ENCODE measurements at places on chromosomes 2 and 18.

DNA sequence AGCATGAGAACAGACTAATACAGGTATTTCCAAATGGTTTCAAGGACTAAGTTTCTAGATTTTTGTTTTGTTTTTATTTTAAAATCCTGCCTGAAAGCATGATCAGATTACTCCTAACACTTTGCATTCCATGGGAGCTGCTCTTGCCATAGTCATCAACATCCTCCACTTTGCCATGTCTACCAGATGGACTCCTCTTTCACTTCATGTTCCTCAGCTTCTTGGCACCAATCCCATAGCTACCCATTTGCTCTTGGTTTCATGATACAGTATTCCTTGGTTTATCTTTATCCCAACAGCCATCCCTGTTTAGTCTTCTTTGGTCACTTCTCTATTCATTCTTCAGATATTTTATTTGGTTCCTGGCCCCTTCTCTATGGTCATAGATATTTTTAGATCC lies 154.2 kb upstream of the CCDC195 start:
- no peak for DNase-seq

GRCh38 chr2:207153266-207153975 lies 12.3 kb downstream of the KLF7 start:
- DNase-seq = no peak

- DNase-seq = no peak
These were observed 456.2 kb downstream of the PARD3B start for GRCh38 chr2:205001300-205001966.

GRCh38 chr18:74698881-74699280 lies 101.2 kb downstream of the ZNF407 start:
- no peak for DNase-seq

- DNase-seq = no peak
These were observed 26.8 kb downstream of the MOGAT1 start for GRCh38 chr2:222698276-222698675.

- no peak for DNase-seq
These were observed 1024.2 kb upstream of the ACVR2A start for GRCh38 chr2:146820672-146821071.

- DNase-seq = no peak
These were observed 56.0 kb downstream of the CYBRD1 start for GRCh38 chr2:171578127-171578803.

DNA sequence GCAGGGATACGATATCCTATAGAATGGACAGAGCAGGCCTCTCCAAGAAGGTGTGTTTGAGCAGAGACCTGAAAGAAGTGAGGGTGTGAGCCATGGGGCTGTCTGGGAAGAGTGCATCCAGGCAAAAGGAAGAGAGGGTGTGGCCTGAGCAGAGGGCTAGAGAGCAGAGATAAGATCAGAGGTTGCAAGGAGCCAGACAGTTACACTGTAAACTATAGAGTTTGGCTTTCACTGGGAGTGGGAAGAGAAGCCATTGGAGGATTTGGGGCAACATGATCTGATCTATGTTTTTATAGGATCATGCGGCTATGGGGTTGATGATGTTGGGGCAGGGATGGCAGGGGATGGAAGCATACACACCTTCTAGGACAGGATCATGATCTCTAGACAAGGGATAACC lies 124.1 kb upstream of the MAP3K20 start:
- no peak for DNase-seq

- DNase-seq = no peak
These were observed 70.2 kb downstream of the SPTBN1 start for GRCh38 chr2:54526226-54526879.

DNA sequence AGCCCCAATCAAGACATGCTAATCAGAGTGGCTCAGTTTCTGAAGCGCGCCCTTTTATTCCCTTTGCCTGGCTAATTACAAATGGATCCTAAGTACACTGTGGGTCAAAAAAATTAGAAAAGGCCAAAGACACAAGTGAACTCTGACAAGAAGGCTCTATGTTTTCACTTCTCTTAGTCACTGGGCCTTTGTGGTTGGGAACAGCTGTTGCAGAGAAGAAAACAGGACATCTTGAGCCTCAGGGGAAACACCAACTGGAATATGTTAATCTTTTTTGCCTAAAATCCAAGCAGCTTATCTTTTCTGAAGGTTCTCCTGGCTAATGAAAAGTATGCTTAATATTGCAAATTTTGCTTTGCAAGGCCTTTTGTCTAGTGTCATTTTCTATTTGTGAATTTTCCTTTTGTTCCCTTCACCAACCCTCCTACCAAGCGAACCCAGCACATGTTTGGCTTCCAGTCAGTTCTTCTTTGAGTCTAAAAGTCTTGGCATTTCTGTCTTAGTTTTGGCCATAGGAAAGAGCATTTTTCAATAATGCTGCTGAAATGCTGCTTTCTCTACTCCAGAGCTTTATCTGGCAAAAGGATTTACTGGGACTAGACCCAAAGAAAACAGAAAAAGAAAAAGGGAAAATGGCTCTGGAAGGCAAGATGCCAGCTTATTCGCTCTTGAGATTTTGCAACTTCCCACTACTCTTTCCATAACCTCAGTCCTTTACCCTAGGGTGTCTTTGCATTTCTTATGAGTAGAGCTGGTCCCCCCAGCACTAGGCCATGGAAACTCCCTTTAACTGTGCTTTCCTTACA lies 440.2 kb upstream of the ST6GAL2 start:
- DNase-seq = no peak

DNA sequence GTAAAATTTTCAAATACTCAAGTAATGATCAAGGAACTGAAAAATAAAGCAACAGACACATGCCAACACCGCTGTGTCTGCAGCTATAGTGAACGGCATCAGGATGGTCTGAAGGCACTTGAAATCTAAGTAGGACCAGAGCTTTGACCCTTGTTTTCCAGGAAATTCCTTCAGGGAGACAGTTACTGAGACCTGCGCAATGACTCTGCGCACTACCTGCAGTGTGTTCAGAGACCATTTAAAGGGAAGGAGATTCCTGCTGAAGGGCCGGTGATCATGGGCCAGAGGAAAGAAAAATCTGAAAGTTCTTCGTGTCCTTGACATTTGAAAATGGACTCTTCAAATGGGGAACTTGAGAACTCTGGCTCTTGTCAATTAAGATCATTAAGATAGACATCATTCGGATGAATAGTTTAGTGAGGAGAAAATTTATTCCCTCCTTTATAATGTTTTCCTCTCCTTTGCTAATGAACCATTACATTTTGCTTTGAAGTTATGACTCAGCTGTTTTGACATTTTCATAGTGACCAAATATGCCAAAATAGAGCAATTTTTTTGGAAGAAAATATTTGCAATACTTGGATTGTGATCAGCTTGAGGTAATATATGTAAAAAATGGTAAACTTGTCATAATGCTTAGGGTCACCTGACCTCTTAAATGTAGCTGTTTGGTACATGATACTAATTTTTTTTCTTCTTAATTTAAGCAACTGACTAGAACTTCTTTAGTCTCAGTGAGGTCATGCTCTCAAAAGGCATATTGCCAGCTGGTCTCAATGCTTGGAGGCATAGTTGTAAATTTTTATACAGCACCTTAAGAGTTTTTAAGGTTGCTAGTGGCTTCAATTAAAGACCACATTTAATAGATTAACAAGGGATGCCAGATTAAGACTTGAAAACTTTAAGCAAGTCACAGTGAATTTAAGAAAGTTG lies 329.3 kb downstream of the ARHGAP15 start:
- no peak for DNase-seq

GRCh38 chr2:11613297-11613696 lies 56.7 kb downstream of the NTSR2 start:
- no peak for DNase-seq

DNA sequence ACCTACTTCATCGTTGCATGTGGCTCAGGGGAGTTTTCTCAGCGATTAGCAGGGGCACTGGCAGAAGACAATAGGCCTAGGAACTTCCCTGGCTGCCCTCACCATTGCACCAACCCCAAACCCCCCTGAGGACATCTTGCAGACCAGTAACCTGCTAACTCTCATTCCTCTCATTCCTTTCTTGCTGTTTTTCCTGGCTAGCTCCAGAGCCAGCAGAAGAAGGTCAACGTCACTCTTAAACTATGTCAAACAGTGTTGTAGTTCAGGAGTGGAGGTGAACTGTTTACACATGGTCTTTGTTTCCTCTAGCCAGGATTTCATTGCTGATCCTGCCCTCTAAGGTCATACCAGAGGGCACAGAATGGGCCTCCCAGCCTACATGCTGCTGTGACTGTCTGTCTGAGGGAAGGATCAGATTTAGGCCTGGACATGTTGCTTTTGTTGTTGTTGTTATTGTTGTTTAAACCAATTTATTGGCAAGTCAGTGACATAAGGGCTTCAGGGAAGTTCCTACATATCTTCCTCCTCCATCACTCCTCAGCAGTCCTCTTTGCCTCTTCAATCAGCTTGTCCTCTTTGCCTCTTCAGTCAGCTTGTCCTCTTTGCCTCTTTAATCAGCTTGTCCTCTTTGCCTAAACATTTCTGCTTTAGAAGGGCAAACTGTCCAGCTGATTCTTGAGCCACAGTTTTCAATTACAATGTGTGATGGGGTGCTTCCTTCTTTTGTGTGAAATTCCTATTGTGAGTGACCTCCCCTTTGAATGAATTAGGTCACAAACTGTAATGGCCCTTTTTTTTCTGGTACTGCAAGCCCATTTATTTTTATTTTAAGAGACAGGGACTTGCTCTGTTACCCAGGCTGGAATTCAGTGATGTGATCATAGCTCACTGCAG lies 471.9 kb upstream of the TNP1 start:
- DNase-seq = no peak

GRCh38 chr2:66137606-66138130 lies 297.3 kb upstream of the MEIS1 start:
- no peak for DNase-seq

DNA sequence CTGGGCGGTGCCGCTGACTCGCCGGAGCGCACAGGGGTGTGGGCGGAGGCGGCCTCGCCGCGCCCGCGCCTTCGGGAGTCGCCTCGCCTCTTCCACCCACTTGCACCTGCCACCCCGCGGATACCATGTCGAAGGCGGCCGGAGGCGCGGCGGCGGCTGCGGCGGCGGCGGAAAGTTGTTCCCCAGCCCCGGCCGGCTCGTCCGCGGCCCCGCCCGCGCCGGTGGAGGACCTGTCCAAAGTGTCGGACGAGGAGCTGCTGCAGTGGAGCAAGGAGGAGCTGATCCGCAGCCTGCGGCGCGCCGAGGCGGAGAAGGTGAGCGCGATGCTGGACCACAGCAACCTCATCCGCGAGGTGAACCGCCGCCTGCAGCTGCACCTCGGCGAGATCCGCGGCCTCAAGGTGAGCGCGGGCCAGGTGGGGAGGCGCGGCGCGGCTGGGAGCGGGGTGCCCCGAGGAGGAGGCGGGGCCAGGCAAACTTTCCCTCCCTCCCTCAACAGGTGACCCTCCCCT lies 766 bp downstream of the CCDC85A start:
- DNase-seq = no peak

GRCh38 chr2:23323198-23323916 lies 61.6 kb upstream of the KLHL29 start:
- no peak for DNase-seq

- DNase-seq = no peak
These were observed 79.8 kb upstream of the RNF152 start for GRCh38 chr18:61972389-61973264.

- no peak for DNase-seq
These were observed 328.6 kb downstream of the CDH2 start for GRCh38 chr18:27848336-27848735.

GRCh38 chr2:25819597-25820039 lies 58.7 kb downstream of the ASXL2 start:
- no peak for DNase-seq

DNA sequence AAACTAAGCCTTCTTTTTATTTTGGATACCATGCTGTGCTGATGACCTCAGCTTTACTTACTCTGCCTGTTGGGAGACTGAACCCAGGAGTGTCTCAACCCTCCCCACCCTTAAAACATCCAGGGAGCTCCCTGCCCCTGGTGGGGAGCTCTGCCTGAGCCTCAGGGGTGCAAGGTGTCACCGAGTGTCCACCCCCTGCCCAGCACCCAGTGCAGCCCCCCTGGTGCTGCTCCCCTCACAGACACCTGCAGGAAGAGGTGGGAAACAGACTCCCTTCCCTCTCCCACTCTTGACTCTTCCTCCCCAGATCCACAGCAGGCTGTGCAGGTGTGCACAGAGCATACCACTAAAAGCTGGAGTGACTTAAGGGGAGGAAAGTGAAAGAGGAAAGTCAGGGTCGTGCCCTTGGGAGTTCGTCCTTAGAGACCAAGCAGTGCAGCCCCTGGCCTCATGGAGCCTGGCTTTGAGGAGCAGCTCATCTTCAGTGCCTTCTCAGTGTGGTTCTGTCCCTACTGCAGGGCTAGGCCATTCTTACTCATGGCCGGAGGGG lies 51.3 kb downstream of the MYO7B start:
- DNase-seq = no peak

GRCh38 chr2:206260188-206261012 lies 14.1 kb upstream of the ZDBF2 start:
- no peak for DNase-seq

DNA sequence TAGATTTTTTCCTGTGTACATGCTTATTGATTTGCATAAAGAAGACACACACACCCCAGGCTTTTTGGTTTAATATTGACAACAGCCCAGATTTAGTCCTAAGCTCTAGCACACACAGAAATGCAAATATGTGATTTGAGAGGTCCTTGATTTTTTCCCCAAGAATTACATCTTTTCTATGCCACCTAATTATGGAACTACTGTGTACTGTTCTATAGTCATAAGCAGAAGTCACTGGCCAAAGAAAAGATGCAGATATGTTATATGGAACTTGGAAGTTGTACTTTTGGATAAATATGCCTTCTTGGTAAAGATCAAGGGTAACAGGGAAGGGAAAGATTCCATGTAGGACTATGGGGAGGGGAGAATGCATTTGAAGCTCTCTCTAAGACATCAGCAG lies 105.6 kb downstream of the SETBP1 start:
- no peak for DNase-seq

- DNase-seq = no peak
These were observed 34.4 kb downstream of the PLEKHA3 start for GRCh38 chr2:178514664-178515063.

GRCh38 chr2:167582619-167583018 lies 664.8 kb downstream of the STK39 start:
- DNase-seq = no peak

GRCh38 chr2:43701111-43701510 lies 24.9 kb upstream of the C1GALT1C1L start:
- no peak for DNase-seq

- DNase-seq = no peak
These were observed 127.4 kb upstream of the FHL2 start for GRCh38 chr2:105526000-105526925.

DNA sequence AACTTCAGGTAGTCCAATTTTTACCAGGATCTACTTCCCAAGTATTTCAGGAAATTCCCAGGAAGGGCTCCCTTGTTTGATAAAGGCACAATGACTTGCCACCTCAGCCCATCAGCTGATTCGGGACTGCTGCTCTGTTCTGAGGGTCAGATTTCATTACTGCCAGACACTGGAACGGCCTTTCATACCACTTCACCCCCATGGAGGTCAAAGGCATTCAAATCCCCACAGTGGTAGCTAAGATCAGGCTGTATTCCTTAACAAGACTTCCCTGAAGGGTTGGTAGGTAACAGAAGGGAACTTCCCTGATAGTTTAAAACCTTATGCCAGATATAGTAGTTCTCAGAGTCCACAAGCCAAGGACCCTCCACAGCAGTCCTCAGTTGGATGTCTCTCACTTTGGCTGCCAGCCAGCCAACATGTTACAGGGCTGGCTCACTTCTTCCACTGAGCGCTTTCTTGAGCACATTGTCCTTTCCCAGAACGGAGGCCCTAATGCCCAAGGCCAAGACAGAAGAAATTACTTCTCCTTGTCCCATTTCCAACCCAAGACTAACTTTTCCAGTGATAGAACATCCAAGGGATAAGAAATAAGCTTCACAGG lies 40.0 kb upstream of the GLS start:
- DNase-seq = no peak

Measured in activated T-cell treated with anti-CD3 and anti-CD28 coated beads for 1 hour (primary cell).